Tibial artery (tissue), 4 donors: ENCODE measurements at places on chromosomes 4 and X.
A peak's percentile ranks its signal among the peaks of the same experiment; 100 is the strongest.

DNA sequence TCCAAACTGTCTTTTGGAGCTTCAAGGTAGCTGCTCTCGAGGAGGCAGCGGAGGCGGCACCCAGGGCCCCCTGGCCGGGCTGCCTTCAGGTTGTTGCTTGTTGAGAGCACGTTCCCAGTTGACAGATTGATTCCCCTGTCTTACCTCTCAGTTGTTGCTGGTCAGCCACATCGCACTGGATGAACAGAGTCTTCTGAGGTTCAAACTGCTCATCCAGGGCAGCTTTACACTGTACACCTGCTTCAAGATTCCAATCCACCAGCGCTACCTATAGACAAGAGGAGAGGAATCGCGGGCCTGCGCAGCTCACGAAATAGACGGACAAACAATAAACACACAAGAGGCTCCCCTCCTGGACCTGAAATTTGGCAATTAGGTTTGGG, 497 bp downstream of the HPGD start:
- no peak for DNase-seq

GRCh38 chr4:112747036-112747435, 110.1 kb downstream of the LARP7 start:
- no peak for DNase-seq

DNA sequence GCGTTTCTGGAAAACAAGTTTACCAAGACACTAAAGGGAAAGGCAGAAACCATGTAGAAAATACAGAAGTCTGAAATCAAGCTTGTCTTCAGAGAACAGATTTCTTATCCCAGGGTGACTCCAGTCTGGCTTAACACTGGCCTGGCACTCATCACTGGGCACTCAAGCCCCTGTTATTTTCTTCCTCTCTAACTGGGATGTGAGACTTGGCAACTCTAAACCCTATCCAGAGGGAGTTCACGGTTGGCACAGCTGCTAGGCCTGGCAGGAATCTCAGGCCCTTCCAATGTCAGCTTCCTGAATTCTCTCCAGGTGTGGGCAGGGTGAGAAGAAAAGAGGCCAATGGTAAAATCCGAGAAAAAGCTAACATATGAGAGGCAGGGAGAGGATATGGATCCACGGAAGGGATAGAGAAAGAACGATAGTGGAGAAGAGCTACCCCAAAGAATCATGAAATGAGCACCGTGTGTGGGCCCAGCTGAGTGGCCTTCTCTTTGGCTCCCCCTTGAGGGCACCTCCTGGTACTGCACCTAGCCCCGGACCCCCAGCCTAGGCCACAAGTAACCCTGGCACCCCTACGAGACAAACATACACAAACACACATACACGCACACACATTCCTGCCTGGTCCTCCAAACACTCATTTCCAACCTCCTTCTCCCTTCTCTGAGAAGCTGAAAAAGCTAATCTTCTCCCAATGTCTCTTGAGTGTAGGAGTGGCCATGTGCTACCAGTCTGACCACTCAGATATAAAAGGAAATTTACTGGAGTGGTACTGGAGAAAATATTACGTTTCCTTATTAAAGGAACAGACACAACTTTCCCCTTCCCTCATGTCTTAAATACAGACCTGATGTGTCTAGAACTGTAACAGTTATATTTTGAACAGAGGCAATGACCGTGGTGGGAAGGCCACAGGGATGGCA, 16.6 kb upstream of the PTCHD1 start:
- DNase-seq = no peak

DNA sequence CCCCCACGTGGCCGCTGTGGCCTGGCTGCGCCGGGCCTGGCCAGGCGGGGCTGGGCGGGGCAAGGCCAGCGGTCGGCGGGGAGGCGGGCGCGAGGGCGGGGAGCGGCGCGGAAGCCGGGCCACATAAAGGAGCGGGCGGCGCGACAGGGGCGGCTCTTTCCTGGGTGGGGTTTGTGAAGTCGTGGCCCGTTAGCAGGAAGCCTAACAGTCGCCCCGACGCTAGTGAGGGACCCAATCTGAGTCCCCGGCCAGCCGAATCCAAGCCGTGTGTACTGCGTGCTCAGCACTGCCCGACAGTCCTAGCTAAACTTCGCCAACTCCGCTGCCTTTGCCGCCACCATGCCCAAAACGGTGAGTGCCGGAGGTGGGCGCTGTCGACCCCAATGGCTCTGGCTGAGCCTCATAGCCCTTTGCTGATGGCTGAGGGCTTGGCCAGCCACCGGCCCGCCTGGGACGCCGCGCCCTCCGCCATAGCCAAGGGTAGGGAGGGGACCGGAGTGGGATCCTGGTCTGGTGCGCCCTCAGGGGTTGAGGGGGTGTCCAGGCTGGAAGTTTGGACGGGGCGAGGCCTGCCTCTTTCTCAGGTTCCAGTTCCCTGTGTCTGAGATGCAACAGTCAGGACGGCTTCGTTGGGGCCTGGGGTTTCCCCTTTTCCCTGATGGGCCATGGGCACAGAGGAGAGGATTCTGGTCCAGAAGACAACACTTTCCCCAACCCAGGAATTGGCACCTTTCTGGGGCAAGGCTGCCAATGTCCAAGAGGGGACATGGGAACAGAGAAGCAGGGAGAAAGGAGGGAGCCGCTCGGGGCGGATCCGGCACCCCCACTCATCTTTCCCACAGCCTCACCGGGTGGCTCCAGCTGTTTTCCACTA, at the start of gene MSN:
TSS of gene MSN (plus strand) at position 152 of the 874 bp plus-strand sequence. CDS start at position 340, 188 bp downstream.
- peak; percentile 74 for DNase-seq
